Activated CD4-positive, CD25-positive, alpha-beta regulatory T cell treated with anti-CD3 and anti-CD28 coated beads, Interleukin-2, amount 50 U/mL, for 24 hours (primary cell): ENCODE measurements at places on chromosomes 13 and 19.

- peak; percentile 62 for ATAC-seq
These were observed 26.2 kb upstream of the ZNF254 start for GRCh38 chr19:24060687-24061356.

DNA sequence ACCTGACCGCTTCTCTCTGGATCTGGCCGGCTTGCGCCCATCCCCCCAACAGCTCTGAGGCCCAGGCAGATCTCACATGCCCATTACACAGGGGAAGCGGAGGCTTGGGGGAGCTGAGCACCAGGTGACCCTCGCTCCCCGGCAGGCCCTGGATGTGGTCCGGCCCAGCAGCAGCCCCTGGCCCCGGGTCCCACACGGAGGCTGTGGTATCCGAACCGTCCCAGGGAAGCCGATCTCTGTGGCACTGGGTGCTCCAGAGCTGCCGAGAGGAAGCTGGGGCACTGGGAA lies 27.7 kb downstream of the SBNO2 start:
- ATAC-seq, result no peak

DNA sequence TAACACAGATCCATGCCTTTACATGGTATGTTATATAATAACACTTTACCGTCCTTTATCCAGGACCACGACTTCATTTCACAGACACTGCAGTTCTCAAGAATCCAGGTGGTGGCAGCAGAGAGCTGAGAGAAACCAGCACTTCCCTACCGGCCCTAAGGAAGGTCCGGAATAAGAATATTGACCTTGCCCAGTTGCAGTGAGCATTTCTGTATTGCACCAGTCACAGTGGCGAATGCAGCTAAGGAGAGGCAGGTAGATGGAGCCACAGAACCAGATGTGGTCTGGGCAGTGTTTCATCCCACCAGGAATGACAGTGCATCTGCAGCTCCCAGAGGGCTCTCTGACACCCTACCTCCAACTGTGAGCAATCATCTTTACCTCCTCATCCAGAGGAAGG lies 44.6 kb downstream of the ZNF787 start:
- no peak for ATAC-seq

DNA sequence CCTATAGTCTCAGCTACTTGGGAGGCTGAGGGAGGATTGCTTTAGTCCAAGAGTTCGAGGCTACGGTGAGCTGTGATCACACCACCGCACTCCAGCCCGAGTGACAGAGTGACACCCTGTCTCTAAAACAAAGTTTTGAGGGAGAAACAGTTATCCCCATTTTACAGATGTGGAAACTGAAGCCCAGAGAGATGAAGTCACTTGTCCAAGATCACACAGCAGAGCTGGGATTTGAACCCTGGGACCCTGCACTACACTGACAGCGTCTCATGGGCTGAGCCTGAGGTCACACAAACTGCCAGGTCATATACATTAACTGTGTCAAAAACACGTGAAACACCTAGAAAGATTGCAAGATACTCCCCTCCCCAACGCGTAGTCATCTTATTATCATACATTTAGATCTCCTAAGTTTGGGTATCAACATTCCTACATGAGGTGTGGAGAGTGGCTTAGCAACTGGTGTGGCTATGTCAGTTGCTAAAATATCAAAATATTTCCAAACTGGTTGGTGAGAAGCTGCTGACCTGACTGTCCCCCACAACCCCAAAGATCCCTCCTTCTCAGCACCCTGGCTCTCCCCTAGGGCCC lies 8.2 kb downstream of the FCGBP start:
- no peak for ATAC-seq

GRCh38 chr13:24678151-24678550 lies 2.1 kb upstream of the ATP12A start:
- ATAC-seq, result no peak

- ATAC-seq, result no peak
These were observed 5.7 kb downstream of the PALM3 start for GRCh38 chr19:14056069-14056666.

DNA sequence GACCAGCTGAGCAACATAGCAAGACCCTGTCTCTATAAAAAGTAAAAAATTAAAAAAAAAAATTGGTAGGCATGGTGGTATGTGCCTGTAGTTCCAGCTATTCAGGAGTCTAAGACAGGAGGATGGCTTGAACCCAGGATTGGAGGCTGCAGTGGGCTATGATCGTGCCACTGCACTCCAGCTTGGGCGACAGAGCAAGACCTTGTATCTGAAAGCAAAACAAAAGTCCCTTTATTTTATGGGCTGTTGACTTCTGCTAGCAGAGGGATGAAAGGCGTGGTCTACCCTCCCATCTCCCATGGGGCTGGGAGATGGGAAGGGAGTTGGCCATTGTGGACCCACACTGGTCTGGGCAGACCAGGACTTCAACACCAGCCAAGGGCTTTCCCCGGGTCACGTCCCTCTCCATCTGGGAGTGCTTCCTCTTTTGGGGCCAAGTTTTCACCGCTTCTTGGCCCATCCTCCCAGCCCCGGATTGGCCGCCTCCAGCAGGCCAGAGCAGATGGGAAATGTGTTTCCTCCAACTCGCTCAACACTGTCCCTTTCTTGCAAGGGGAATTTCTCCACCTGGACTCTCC lies 2.2 kb upstream of the TNFSF9 start:
- no peak for ATAC-seq

DNA sequence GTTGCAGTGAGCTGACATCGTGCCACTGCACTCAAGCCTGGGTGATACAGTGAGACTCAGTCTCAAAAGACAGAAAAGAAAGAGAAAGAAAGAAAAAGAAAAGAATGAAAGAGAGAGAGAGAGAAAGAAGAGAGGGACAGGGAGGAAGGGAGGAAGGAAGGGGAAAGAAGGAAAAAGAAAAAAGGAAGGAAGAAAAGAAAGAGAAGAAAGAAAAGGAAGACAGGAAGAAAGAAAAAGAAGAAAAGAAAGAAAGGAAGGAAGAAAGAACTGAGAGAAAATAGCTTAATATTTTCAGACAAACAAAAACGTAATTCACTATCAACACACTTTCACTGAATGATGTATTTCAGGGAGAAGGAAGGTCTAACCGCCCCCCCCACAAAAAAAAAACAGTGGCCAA lies 39.3 kb downstream of the ESD start:
- ATAC-seq, result no peak

- ATAC-seq, result no peak
These were observed 72.9 kb downstream of the FGF14 start for GRCh38 chr13:102328909-102329308.

- ATAC-seq, result peak; percentile 35
These were observed 28.3 kb downstream of the CEBPA start for GRCh38 chr19:33273881-33274662.

- ATAC-seq, result no peak
These were observed 25.3 kb upstream of the OR10H2 start for GRCh38 chr19:15702534-15702930.

DNA sequence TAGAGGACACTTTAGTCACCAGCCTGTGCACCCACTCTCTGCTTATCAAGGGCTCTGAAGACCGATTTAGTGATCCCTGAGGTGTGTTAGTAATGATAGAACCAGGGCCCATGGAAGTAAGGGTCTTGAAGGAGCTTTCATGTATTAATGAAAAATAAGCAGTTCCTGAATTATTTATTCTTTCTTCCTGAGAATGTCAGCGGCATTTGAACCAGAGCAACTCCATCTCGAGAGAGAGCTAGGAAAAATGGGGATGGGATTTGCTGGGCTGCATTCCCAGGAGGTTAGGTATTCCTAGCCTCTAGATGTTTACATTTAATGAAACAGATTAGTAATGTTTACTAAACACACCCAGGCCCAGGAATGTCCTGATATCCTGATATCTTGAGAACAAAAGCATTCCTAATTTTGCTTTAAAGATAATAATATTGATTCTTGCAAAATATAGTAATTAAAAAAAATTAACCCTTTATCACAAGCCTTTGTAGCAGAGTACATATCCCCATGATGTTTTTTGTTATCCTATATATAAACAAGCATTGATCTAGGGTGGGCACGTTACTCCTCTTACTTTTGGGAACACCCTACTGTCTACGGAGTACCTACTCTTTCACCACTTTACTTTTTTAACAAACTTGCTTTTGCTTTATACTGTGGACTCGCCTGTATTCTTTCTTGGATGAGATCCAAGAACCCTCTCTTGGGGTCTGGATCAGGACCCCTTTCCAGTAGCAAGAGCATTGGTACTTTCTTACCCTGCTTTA lies 63.1 kb downstream of the COG3 start:
- ATAC-seq, result no peak

DNA sequence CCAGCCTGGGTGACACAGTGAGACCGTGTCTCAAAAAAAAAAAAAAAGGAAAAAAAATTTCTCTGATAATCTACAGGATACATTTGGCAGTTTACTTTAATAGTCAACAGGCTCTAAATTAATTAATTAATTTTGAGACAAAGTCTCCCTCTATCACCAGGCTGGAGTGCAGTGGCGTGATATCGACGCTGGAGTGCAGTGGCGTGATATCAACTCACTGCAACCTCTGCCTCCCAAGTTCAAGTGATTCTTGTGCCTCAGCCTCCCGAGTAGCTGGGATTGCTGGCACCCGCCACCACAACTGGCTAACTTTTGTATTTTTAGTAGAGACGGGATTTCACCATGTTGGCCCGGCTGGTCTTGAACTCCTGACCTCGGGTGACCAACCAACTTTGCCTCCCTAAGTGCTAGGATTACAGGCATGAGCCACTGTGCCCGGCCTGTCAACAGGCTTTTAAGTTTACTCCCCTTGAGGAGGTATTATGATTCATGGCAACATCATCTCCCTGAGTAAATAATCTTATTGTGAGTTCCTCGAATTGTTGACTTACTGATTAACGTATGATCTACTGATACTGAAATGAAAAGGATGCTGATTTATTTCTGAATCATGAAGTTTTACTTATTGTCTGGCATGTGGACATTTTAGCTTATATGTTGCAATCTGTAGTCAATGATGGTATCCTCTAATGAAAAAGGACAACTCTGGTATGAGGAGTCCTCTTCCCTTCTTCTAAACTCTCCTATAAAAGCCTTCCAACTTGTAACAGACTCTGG lies 21.3 kb upstream of the MTRF1 start:
- no peak for ATAC-seq

GRCh38 chr19:32287811-32288227 lies 57.6 kb upstream of the ZNF507 start:
- no peak for ATAC-seq

DNA sequence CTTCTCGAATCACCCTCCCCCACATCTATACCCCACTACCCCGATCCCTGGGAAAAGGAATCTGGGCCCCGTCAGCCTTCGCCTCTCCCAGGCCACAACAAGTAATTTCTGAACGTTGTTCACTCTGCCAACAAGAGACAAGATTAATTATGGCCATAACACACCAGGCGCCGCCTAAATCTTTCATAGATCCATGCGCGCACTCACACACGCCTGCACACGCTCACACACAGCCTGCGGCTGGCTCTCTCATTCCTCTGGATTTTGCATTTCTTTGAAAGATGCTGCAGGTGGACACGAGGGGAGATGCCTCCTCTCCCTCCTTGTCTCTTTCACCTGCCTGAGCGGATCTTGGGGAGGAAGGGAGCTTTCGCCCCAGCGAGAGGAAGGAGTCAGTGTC lies 17.1 kb downstream of the ZNRF4 start:
- no peak for ATAC-seq

DNA sequence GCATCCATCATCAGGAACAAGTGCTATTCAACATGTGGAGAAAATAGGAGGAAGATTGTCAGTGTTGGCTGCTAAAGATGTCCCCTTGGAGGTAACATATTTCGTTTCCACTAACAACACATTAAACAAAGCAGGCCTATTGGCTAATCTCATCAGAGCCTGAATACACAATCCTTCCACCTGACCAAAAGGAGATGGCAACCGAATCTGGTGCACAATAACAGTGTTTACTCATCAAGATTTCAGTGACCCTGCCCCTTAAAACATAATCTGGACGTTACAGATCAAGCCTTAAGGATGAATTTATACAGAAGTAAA lies 582.5 kb downstream of the EFNB2 start:
- ATAC-seq, result no peak

GRCh38 chr19:13164343-13165161 lies 14.3 kb downstream of the IER2 start:
- ATAC-seq, result no peak

- ATAC-seq, result no peak
These were observed 79.3 kb upstream of the TEX29 start for GRCh38 chr13:111241006-111241755.

DNA sequence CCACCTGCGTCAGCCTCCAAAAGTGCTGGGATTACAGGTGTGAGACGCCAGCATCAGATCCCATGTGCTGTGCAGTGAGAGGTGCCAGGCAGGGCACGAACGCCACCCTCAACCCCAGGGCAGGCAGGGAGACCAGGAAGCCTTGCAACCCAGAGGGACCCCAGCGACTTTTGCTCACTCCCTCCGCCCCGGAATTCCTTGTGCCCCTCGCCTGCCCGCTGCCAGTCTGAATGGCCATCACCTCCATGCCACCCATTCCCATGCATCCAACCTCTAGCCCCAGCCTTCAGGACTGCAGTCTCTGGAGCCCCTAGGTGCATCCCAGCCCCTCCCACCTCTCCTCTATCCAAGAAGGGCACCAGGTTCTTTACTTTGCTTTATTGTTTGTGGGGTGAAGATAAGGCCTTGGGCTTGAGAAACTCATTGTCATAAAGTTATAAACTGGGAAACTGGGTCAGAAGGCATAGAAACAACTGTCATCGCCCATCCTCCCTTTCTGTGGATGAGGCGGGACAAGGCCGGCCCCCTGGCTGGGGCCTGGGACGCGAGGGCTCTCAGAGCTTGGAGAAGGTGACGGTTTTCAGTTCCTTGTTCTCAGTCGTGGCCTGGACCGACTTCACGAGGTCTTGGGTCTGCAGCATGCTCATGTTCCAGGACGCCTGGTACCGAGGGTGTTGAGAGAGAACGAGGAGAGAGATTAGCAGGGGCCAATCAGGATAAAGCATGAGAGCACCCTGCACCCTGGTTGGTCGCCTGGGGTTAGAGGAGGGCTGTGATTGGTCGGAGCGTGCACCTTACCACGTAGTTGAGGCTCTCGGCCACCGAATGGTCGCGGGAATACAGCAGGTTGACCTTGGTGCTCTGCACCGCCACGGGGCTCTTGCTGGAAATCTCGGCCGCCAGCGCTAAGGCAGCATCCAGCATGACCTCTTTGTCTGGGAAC lies 2.6 kb upstream of the LGALS4 start:
- no peak for ATAC-seq

DNA sequence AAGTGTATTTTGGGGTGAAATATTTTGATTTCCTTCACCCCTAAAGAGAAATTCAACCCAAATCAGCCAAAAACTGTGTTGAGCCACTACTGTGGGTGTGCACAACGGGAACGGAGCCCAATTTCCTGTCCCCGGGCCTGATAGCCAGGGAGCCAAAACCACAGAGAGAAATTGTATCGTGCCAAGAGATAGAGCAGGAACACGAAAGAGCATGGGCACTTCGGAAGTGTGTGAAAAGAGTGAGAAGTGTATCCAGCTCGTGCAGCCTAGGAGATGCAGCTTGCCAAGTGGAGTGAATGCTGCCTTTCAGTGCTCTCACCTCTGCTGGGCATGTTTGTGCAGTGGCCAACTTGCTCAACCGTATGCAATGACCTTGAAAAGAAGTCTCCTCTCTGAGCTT lies 19.4 kb upstream of the PLEKHF1 start:
- ATAC-seq, result no peak
